ENCODE measurements at places on chromosomes 11 and 22. TPM values are rescaled to one million over a fixed set of nuclear protein-coding genes. Genes with fewer than 3 reads are reported as not detected.

DNA sequence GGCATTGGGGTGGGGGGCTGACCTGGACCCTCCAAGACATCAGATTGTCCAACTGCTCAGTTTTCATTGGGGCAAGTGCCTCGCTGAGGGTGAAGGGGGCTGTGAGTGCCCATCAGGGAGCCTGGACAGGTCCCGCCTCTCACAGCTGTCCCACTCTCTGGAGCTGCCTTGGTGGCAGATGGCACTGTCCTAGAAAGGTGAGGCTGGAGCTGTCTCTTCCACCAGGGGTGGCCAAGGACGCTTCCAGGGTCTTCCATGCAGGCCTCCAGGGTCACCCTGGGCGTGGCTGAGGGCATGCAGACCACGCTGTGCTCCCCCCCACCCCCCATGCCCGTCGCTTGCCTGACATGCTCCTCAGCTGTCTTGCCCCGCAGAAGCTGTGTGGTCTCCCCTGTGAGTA lies 53.5 kb upstream of the CCDC188 start:
- no peaks in the 10 kb centered on the region for H3K36me3 ChIP-seq
- H3K4me1 ChIP-seq: peaks cover 14% of the 10 kb centered on the region
- no peaks in the 10 kb centered on the region for H3K27me3 ChIP-seq

GRCh38 chr11:74670171-74670570 lies 61.1 kb downstream of the CHRDL2 start:
- no peaks in the 10 kb centered on the region for H3K4me1 ChIP-seq
- no peaks in the 10 kb centered on the region for H3K27me3 ChIP-seq
- H3K4me3 ChIP-seq: no peak overlapping the region

Gene SLC22A8
- not detected for total RNA-seq

- no peaks in the 10 kb centered on the region for H3K27me3 ChIP-seq
- H3K27ac ChIP-seq: no peak overlapping the region
- no peak for DNase-seq
- H3K4me1 ChIP-seq: peaks cover 21% of the 10 kb centered on the region
Observed at GRCh38 chr11:61145228-61146005, 15.8 kb downstream of the VPS37C start.

DNA sequence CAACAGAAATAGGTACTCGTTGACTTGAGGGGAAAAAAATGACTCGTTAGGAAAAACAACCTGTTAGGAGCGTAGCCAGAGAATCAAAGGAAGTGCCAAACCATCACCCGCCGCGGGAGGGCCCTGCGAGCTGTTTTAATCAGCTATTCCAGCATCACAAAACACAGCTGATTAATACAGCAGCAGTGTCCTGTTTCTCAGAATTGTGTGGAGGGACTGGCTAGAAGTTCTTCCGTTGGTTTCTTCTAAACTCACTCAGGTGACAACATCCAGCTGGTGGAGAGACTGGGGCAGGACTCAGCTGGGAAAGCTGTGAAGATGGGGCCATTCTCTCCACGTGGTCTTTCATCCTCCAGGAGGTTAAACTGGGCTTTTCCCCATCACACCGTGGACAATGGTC lies 28.0 kb downstream of the HSPA8 start:
- H3K27me3 ChIP-seq: no peaks in the 10 kb centered on the region
- no peak overlapping the region for H3K27ac ChIP-seq
- H3K4me1 ChIP-seq: no peaks in the 10 kb centered on the region
- H3K36me3 ChIP-seq: no peaks in the 10 kb centered on the region

Gene C11orf42
- total RNA-seq: not detected

DNA sequence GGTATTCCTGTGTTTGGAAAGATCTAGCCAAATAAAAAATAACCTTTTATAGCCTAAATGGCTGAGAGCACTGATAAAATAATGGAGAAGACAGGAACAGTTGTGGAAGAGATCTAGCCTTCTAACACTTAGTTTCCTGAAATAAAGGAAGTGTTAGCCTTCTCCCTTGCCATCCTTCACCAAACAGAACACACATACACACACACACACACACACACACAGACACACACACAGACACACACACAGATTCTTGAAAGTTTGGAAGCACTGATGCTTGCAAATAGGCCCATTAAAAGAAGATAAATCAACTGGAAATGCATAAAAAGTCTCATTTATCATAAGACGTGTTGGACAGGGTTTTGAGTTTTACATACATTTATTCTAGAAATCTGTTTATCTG lies 37.5 kb downstream of the KIRREL3 start:
- no peak for DNase-seq
- H3K36me3 ChIP-seq: no peaks in the 10 kb centered on the region
- H3K27me3 ChIP-seq: no peaks in the 10 kb centered on the region
- H3K4me3 ChIP-seq: no peak overlapping the region
- no peak overlapping the region for H3K27ac ChIP-seq

Measured in adrenal gland (tissue), 19 donors.